CD4-positive, alpha-beta T cell treated with Interferon alpha-2 for 1 hour (primary cell): ENCODE measurements at places on chromosomes 2 and 18.

- DNase-seq, result no peak
Measured at GRCh38 chr2:833180-833579, 117.5 kb upstream of the SNTG2 start.

- no peak for DNase-seq
Measured at GRCh38 chr2:238873841-238874240, 26.0 kb downstream of the TWIST2 start.

GRCh38 chr2:3608373-3609278 lies 13.7 kb downstream of the COLEC11 start:
- no peak for DNase-seq

DNA sequence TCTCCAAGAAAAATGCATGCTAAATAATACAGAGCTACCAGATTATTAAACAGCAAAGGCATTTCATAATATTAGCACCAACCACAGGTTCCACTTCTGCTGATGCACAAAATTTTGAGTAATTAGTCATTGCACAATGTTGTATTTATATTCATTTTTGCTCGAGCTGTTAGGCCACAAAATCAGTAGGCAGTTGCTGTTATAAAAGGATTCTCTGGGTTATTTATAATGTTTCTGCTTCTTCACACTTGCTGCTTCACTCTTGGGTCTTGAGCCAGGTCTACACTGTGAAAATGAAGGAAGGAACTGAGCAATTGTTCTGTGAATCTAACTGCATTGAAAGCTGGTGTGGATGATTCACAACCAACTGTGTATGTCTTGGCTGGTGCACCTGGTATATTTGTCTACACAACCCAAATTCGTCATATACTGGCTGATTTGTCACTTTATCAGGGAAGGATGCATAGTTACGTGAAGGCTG lies 38.3 kb downstream of the MRPL33 start:
- no peak for DNase-seq

- DNase-seq, result no peak
Measured at GRCh38 chr2:19806131-19806530, 95.7 kb downstream of the TTC32 start.

- DNase-seq, result no peak
Measured at GRCh38 chr2:227456772-227457171, 15.2 kb upstream of the AGFG1 start.

DNA sequence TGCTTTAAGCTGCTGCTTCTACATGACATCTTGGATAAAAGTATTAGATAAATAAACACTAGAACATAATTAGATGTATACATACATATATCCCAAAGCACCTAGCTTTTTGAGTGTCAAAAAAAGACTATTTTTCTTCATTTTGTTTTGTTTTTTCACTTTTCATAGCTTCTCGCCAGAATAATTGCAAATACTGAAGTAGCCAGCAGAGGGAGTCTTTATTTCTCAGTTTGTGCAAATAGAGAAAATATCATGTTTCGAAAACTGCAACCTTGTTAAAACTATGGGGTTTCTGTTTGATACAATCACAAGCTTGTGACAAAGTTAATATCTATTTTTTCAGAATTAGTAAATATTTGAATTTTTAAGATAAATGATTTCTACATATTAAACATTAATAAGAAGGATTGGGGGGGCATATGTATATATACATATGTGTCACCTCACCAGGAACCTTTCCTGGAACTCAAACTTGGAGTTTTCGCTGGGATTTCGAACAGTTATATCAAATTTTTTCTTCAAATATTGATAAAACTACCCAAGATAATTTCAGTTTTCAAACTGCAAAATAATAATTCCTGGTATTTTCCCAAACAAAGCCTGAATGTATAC lies 61.0 kb downstream of the GRB14 start:
- no peak for DNase-seq
